Retinal pigment epithelial cell (primary cell): ENCODE measurements at places on chromosomes 6 and 20.

DNA sequence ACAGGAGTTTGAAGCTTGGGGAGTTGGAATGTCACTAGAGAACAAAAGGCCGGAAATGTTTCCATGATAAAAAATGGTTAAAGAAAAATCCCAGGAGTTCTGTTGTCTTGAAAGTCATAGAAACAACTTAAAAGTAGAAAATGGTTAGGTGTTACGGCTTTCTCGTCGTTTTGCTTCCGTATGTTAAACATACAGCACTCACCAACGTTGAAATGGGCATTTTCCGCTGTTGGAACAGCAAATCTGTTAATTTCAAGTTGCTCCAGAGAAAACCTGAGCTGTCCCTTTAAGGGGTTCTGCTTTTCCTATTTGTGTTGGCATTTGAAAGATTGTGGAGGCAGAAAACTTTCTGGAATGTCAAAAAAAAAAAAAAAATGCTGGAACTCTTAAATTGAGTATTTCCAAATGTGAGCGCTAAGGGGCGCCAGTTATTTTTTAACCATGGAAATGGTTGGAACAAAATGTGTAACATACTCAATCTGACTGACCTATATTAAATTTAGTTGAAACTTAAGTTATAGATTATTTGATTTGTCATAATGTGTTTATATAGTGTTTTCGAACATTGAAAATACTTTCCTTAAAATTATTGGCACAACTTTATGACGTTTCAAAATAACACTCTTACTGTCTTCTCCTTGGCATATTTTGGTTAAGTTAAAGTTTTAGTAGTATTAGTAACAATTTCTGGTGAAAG lies 2.2 kb downstream of the QKI start:
- peak; percentile 58 for DNase-seq

DNA sequence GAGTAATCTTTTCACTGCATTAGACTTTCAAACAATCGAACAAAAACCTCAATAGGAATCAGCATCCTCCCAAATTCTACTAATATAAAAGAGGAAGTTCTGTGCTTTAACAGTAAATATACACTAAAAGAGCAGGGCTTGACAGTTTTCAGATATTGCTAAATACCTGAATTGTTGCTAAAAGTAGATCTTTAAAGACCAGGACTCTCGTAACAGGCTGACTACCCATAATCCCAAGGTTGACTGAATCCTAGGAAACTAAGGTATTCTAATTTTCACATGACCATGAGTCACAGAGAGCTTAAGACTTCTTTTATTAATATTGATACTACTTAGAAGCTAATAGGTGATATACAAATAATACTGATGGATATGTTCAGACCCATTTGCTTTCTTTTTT lies 10.1 kb downstream of the CD164 start:
- peak; percentile 75 for DNase-seq

GRCh38 chr6:134425513-134425912 lies 107.6 kb upstream of the SGK1 start:
- no peak for DNase-seq

- no peak for DNase-seq
Measured at GRCh38 chr20:22688485-22688884, 104.1 kb upstream of the FOXA2 start.

DNA sequence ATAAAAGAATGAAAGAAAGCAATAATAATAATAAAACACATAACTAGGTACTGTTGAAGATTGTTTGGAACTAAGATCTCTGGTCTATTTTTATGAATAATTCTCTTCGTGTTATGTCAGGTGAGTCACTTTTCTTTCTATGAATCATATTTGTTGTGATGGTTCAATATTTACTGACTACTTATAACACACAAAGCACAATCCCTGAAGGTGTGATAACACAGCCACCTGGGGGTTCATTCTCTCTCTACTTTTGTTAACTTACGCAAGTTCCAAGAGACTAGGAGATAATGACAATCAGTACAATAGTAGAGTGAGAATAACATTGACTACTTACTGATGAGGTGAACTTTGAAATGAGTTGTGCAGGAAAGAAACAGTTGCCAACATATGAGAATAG lies 149.9 kb downstream of the IBTK start:
- DNase-seq, result no peak

DNA sequence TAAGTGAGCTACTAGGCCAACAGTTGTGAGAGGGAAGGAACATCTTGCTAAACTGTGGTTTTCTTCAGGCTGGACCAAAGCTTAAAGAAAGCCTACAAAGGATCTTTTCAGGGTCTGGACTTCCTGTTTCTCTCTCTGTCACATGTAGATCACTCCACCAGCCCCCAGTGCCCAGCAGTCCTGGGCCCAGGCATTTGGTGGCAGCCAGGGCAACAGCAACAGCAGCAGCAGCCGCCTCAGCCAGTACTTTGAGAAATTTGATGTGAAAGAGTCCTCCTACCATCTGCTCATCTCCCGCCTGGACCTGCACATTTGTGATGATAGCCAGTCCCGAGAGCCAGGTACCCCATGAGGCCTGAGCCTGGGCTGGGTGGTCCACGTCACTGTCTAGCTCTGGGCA lies 44.1 kb downstream of the BLTP3A start:
- no peak for DNase-seq

GRCh38 chr6:135519348-135519747 lies 21.8 kb upstream of the AHI1 start:
- DNase-seq, result no peak
